ENCODE measurements at places on chromosomes 2 and 18.

GRCh38 chr2:46983065-46983801 is 67.6 kb upstream of the MCFD2 start:
- no peak for DNase-seq

- DNase-seq: no peak
Measured at GRCh38 chr2:205270689-205271088, 411.6 kb upstream of the NRP2 start.

DNA sequence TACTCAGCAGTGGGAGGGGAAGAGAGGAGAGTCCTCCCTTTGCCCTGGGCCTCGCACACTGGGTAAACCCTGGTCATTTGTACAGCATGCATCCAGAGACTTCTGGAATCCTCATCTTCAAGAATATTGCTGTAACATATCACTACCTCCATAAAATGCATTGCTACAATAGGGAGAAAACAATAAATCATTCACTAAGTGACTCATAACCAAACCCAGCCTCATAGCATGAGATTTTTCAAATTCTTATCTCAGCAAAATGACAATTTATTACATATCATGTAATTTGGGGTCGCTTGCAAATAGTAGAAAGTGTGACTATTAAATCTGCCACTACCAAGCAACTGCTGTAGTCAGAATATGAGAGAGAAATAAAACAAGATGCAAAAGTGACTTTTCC is 189.4 kb downstream of the ALK start:
- DNase-seq: no peak

- no peak for DNase-seq
Measured at GRCh38 chr2:222566229-222566628, 89.7 kb downstream of the FARSB start.

DNA sequence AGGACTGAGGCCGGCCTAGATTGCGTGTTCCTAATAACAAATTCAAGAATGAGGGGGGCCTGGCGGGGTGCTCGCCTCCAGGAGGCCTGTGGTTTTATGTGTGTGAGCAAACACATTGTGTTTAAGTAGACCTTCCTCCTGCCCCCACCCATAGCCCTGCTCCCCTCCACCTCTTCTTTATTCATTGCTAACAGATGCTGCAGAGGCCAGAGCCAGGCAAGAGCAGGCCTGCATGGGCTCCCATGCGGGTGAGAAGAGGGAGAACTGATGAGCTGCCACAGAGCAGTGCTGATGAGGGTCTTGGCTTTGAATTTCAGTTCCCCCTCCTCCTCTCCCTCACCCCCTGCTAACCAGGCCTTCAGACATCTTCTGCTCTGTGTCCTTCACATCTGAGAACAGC is 154.6 kb downstream of the OSR1 start:
- no peak for DNase-seq

- DNase-seq: no peak
Measured at GRCh38 chr2:181679544-181679979, 755 bp downstream of the NEUROD1 start.

- DNase-seq: no peak
Measured at GRCh38 chr2:134663451-134664450, 55.0 kb downstream of the TMEM163 start.

GRCh38 chr2:37686792-37687526 is 15.5 kb upstream of the CDC42EP3 start:
- DNase-seq: no peak

GRCh38 chr18:47558110-47558750 is 306.8 kb upstream of the SKOR2 start:
- DNase-seq: no peak

DNA sequence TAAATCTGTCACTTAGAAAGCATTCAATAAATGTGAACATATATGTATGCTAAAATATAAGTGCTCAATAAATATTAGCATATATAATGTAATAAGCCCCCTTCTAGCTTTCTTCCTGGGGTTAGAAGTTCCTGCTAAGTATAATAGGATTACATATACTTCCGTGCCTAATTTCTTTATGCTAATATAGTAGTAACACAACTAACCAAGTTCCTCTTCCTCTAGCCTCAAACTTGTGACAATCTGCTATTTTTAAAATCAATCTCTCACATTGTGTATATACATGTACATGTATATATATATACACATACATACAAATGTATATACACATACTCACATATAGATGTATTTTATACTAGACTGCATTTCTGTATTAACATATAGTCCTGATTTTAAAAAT is 32.2 kb downstream of the TLK1 start:
- no peak for DNase-seq

- no peak for DNase-seq
Measured at GRCh38 chr2:190811811-190812210, 68.8 kb upstream of the GLS start.

DNA sequence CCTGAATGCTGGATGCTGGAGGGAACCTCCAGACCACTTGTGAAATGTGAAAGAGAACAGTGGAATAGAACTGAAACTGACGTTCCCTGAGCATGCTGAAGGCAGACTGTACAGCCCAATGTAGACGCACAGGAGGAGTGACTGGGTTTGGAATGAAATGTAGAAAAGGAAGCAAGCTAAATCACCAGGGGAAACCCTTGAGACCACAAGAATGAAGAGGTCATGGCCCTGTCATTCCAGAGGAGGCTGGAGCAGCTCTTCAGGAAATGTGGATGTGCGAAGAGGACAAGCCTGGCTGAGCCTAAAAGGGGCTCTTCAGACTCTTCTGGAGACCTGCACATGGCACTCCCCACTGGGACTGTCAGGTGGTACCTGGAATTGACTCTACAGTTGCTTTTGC is 118.5 kb upstream of the ALPP start:
- no peak for DNase-seq

DNA sequence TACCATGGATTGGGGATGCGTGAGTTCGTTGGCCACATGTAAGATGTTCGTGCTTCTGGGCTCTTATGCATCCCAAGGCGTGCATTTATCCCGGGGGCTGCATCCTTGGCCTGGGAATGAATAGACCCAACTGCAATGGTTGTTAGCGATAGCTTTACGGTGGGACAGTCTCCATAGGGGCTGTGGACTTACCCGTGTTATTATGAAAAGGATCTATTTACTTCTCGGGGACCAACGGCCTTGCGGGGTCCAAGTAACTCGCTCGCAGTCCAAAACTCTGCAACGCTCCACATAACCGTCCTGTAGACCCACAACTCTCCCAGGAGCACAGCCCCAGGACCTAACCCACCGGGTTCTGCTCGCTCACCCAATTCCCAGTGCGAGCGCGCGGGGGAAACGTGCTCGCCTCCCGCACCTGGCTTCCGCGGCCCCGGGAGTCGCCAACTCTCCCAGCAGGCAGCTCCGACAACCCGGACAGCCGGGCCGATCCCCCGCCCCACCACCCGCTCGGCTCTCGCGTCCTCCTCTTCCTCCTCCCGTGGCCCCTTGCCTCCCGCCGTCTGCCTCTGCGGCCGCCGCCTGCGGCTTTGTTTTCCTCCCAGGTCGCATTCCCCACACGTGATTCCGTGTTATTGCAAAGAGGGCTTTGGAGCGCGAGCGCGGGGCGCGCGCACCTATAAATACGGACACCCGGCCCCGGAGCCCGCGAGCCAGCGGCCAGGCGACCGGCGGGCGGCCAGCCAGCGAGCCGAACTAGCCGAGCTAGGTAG is at the start of gene CABLES1:
TSS of gene CABLES1 (plus strand) at position 706 of the 770 bp plus-strand sequence. CDS start 278 bp downstream, outside the sequence.
- DNase-seq: peak; percentile 16

DNA sequence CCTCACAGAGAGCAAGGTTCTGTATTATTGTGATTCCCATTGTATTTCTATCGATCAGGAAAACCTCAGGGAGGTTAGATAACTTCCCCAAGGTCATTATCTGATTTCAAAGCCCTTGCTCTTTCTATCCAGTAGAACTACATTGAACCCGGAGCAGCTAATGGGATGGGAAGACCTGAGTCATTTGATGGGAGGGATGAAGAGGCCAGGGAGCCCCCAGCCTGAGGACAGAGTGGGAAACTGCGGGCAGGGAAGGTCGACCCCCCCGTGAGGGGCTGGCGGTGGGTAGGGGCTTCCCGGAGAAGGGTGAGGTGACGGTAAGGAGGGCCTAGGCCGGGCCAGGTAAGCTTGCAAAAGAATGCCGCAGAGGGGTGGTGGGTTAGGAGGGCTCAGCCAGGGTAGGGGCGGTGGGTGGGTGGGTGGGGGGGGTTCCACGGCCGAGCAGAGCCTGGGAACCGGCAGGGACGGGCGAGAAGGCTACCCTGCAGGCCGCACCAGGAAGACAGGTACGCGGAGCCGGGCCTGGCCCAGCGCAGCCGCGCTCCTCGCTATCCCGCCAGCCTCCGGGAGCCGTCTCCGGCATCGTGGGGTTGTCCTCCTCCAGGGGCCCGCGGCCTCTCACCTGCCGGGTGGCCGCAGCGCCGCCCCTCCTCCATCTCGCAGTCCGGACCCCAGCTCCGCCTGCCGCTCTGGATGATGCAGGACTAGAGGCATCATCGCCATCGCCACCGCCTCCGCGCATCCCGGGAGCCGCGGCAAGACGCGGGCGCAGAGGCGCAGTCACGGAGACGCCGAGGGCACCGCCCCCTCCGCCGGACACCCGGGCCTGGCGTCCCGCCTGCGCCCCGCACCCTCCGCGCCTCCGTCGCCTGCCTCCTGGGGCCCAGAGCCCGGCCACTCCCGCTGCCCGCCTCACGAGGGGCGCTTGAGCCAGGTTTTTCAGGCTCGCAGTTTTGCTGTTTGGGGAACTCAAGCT is at the start of gene GPR75:
TSS of gene GPR75 (minus strand) at position 762 of the 976 bp plus-strand sequence. CDS start 5,211 bp downstream, outside the sequence.
- no peak for DNase-seq

DNA sequence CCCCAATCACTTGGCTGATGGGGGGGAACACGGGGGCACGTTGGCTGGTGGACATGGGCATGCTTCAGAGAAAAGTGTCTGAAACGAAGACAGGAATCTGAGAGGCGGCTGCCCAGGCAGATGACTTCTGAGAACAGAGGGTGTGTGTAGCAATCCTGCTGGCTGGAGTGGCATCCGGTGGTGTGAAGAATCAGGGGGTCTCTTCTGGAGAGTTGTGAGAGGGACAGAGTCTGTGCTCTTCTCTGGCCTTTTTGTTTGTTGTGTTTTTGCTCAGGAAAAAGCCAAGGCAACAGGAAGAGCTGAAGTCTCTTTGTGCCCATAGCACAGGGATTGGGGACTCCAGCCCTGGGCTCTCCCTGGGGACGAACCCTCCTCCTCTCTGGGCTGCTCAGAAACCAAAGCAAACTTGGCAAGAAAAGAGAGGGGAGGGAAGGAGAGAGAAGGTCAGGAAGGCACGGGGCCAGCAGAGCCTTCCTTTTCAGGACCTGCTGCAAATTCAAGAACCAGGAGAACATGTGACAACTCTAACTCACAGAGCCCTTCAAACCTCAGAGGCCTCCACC is 97.0 kb upstream of the SMAD2 start:
- DNase-seq: no peak

DNA sequence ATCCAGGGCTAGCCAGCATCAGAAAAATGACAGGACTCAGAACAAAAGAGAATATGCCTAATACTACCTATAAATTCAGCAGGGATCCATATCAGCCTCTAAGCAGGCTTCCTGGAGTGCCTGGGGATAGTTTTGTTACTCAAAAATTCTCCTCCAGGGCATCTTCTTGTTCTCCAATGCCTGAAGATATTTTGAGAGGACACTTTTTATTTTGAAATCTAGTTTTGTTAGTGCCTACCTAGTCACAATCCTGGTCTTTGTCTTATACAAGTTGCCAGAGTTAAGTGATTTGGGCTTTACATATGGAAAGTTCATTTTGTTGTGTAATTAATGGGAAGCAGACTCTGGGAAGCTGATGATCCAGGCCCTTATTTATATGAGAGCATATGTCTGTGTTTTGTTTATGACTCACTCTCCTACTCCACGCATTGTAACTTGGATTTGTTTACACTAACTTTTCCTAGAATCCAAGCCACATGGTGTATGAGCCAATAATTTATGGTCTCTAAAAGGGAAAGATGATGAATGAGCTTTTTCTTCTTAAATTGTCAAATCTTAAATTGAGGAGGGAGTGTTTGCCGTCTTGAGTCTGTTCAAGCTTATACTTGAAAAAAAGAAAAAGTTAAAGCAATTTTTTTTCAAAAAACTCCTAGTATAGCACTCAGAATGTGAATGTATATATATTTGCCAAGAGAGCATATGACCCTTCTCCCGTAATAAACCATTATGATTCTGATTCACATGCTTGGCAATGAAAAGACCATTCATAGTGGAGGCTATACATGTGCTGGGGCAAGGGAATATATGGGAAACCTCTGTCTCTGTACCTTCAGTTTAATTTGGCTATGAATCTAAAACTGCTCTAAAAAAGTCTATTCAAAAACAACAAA is 370.3 kb downstream of the SETBP1 start:
- no peak for DNase-seq

DNA sequence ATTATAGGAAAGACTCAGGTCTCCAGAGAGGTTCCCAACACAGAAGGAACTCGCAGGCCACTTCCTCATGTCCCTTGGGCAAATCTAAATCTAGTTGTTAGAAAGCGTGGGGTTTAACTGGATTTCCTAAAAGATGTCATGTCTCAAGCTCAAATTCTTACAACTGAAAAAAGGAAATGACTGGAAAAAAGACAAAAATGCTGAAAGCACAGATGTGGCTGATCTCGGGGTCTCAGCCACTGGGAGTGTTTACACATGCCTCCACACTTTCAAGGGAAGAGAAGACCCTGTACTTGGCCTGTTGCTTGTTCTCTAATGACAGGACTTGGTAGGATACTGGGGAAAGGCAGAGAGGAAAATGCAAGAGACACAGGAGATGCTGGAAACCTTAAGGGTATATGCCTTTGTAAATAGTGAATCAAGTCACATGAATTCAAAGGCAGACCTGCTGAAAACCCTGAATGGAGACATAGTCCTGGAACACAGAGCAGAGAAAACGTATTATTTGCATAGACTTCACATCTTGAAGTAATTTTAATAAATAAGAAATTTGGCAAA is 160.9 kb upstream of the MEIS1 start:
- DNase-seq: no peak

DNA sequence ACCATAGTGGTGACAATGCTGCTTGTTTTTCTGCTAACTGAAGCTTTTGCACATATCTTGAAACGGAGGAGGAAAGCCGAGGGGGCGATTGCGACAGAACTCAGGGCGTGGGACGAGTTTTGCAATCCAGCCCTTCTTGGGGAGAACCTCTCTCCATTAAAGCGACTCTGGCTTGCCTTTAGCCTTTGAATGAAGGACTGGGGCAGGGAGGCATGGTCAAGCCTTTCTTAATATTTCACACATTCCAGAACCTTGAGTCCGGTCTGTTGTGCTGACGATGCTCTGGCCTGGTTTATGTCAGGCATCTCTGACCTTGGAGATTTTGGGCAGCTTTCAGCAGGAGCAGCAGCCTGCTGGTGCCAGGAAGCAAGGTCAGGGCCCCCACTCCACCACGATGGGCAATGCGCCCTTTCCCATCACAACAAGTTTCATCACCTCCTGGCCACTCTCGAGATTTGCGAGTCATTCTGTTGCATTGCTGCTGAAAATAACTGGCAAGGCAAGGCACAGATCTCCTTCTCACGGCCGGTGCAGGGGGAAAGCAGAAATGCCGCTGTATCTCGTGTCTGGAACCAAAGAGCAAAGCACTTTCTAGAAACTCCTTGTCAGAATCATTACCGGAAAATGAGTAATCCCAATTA is 10.8 kb downstream of the EMILIN2 start:
- DNase-seq: no peak
